ENCODE measurements at places on chromosomes 3 and 15.

DNA sequence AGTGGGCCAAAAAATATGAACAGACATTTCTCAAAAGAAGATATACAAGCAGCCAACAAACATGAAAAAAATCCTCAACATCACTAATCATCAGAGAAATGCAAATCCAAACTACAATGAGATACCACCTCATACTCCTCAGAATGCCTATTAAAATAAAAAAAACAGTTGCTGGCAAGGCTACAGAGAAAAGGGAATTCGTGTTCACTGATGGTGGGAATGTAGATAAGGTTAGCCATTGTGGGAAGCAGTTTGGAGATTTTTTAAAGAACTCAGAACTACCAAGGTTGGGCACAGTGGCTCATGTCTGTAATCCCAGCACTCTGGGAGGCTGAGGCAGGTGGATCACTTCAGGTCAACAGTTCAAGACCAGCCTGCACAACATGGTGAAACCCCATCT lies 27.8 kb upstream of the C15orf40 start:
- no peak for DNase-seq

DNA sequence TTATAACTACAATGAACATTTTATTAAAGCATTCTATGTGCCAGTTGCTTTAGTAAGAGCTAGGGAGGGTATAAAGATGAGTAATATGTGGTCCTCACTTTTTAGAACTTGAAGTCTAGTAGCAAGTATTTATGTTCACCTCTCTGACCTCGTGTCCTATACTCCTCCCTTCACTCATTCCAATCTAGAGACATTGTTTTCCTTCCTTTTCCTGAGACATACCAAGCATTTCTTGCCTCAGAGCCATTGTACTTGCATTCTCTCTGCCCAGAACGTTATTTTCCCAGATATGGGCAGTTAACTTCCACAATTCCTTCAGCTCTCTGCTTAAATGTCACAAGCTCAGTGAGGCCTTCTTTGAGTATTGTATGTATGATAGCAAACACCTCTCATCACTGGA lies 408.6 kb downstream of the PDCD6IP start:
- no peak for DNase-seq

GRCh38 chr3:153881201-153881600 lies 240.0 kb upstream of the ARHGEF26 start:
- no peak for DNase-seq

DNA sequence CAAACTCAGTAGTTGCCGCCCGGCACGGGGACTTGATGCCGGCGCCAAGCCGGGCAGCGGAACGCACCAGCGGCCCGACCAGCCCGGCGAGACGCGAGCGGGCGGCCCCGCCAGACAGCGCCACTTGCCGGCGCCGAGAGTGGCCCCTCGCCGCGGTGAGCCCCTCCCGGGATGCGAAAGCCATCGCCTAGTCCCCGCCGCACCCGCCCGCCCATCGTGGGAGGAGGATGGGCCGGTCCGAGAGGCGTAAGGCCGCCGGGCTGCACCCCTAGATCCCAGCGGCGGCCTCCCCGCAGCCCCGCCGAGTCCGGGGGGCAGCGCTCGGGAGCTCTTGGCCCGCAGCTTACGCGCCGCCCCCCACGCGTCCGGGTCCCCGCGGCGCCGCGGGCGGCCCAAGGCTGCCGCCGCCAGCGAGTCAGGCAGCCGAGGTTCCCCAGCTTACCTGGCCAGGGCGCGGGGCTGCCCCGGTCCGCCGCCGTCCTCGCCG lies 609 bp downstream of the GOLGA8A start:
- peak; percentile 61 for DNase-seq

DNA sequence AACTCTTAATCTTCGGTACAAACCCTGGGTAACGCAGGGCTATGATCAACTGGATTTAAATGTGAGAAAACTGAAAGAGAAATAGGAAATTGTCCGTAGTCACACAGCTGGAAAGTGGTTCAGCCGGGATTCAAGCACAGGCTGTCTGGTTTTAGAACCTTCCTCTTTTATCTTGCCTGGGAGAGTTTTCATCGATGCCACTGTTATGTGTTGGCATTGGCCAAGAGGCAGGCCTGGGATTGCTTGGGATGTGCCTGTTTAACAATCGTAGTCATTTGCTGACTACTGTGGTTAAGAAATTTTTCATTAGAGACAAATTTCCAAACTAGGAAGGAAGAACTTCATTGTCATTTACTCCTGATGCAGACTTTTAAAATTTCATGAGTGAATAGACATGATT lies 4.3 kb downstream of the MCTP2 start:
- DNase-seq, result no peak

DNA sequence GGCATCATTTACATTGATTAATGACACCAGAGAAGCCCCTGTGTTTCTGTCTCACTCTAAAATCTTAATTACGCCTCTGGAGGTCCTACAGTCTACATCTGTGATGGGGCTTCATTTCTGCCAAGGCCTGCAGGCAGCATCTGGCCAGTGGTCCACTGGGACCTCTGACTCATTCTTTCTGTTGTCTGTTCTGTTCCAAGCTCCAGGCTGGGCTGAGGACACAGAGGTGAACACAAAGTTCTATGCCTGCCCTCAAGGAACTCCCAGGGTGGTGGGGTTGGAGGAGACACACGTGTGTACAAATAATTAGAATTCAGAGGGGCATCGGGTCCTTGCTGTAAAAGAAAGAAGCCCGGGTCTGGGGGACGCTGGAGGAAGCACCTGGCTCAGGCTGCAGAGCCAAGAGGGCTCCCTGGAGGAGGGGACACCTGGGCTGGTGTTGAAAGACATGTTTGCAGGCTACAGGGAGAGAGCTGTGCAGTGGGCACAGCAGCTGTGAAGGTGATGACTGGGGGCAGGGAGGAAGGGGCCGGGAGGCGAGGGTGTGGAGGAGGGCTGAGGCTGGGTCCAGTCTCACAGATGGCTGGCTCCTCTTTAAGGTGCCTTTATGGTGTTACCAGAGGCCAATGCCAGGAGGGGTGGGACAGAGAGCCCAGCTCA lies 103.3 kb upstream of the PRR23E start:
- DNase-seq, result no peak

- DNase-seq, result no peak
Observed at GRCh38 chr3:28840976-28841376, 439.9 kb upstream of the RBMS3 start.

- no peak for DNase-seq
Observed at GRCh38 chr3:36928220-36928619, 16.6 kb downstream of the TRANK1 start.

- DNase-seq, result no peak
Observed at GRCh38 chr3:136916223-136916622, 41.6 kb upstream of the IL20RB start.

DNA sequence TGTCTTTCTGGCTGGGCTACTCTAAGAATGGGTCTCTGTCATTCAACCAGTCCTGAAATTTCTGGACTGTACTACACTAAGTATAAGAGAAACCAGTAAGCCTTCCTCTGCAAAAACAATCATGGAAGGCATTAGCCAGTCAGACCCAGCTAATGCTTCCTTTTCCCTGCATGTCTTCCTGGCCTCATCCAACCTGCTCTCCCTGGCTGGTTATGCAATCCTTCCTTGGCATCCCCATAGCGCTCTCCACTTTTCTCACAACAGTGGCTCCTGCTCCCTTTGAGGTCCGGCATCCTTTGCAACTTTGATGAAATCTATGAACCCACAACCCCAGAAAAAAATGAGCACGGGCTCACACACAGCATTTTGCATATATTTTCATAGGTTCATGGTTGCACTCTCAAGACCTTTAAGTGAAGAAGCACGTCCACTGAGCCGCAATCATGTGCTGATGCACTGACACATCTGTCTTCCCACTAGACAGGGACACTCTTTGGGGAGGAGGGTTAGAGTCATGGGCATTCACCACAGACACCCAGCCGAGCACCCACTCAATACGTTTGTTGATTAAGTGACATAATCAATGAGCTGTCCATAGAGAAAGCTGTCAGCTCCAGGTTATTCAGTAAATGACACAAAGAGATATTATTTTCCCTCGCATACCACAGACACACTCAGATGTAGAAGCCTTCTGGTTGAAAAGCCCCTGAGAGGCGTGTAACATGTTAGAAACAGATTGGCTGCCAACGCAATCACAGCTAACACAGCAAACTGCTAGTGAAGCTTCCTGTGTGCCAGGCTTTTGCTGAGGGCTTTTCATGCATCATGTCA lies 66.7 kb downstream of the PLD1 start:
- no peak for DNase-seq

GRCh38 chr15:69340243-69340900 lies 41.7 kb downstream of the PAQR5 start:
- no peak for DNase-seq

GRCh38 chr15:90259524-90259923 lies 5.9 kb upstream of the NGRN start:
- DNase-seq, result no peak

GRCh38 chr3:195908694-195909581 lies 587 bp upstream of the TNK2 start:
- DNase-seq, result peak; percentile 49

GRCh38 chr15:87669846-87670245 lies 586.7 kb downstream of the NTRK3 start:
- no peak for DNase-seq

DNA sequence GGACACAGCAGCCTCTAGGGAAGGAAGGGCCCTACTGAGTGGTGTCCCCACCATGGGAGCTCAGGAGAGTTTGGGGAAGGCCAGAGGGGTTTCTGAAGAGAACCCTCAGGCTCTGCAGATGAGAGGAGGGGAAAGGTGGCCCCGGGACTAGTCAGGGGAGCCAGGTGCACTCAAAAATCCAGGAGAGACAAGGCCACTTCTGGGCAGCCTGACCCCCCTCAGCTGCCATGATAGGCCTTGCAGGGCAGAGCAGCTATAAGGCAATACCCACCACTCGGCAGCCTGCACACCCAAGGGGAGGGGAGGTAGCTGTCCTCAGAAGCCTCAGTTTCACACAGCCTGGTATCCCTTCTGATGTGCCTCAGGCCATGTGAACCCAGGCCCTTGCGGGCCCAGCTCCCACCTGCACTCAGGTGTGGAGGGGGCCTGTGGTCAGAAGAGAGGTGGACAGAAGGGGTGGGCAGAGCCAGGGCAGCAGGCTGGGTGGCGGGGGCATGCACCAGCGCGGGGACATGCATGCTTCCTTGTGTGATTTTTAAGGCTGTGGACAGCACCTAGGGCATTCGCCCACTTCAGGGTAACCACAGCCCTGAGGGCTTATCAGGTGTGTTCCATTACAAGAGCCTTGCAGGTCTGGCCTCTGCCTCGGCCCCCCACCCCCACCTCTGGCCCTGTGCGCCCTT lies 34.6 kb downstream of the SRPRB start:
- DNase-seq, result no peak

DNA sequence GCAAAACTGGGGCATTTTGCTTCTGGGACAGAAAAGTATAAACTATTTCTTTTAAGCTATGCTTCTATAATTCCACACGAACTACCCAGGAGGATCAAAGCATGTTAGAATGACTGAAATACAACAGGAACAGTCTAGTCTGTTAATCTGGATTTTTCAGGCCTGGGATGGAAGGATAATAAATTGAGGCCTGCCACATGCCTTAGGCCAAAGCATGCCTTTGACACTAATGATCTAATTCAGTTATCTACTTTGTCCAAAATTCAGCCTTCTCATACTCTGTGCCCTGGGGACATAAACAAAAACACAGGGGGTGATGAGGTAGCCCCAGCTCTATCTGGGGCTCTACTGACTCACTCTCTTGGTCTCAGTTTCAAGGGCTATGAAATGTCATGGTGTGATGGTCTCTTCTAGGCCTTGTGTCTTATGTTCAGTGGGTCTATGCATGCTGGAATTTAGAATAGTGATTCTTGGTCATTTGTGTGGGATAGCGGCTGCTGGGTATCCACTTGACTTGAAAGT lies 32.5 kb downstream of the GAP43 start:
- no peak for DNase-seq

GRCh38 chr3:80788914-80789313 lies 972.5 kb downstream of the GBE1 start:
- DNase-seq, result no peak

- DNase-seq, result no peak
Observed at GRCh38 chr3:186307594-186308221, 54.3 kb downstream of the DGKG start.

GRCh38 chr3:43104660-43105595 lies 951 bp downstream of the POMGNT2 start:
- peak; percentile 48 for DNase-seq

GRCh38 chr15:55742927-55743728 lies at the start of gene PRTG:
Gene PRTG, minus strand, starts transcription at chr15:55743152. Its CDS starts 221 bp downstream, at chr15:55742931.
- no peak for DNase-seq

DNA sequence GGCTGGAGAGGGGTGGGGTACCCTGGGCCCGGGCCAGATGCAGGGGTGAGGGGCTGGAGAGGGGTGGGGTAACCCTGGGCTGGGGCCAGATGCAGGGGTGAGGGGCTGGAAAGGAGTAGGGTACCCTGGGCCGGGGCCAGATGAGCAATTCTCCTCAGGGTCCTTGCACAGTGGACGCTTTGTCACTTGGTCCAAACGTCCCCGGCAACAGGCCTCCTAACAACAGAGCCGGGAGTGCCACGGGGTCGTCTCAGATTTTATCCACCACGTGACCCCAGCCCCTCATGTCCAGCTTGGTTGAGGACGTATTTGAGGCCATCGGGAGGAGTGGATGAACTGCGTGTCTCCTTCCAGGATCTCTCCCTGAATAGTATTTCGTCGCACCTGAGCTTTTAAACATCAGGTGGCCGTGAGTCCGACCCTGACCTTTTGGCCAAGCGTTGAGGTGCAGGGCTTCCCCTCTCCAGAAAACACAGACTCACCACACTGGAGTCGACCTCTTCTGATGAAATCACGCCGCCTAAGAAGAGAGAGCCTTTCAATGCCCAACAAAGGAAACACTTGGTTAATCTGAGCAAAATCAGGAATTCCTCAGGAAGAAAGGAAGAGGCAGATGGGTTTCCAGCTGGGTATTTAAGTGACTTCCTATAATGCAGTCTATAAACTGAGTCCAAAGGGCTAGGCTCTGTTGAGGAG lies 12.8 kb upstream of the LRRC15 start:
- no peak for DNase-seq

GRCh38 chr15:38991701-38992100 lies 427.1 kb upstream of the RASGRP1 start:
- DNase-seq, result no peak

GRCh38 chr3:132606085-132606484 lies 9.0 kb downstream of the ACKR4 start:
- no peak for DNase-seq

Data from activated naive CD8-positive, alpha-beta T cell treated with anti-CD3 and anti-CD28 coated beads for 36 hours (primary cell).